CD4-positive, alpha-beta memory T cell (primary cell): ENCODE measurements at places on chromosomes 4 and X.

DNA sequence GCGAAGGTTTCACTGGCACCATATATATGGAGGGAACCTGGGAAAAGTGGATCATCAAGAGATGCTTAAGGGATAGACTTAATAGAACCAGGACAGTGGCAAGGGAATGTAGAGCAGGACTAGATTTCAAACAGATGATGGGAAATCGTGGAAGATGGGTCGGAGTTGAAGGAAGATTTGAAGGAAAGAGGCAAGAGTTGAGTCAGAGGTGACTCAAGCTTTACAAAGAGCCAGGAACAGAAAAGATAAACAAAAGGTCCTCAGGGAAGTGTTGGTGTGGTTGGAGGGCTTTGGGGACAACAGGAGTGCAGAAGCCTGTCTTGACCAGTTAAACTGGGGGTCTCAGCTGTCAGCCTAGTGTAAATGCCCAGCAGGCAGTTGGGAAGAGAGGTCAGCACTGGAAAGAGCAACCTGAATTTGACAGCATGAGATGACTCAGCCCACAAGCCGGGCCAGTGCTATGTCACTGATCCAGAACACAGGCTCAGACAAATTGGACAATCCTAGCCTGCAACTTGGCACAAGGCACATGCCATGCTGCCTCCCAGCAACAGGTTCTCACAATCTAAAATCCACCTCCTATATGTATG is 230.5 kb downstream of the IDS start:
- no peak for DNase-seq

- no peak for DNase-seq
These were observed 343.1 kb upstream of the MAOA start for GRCh38 chrX:43313035-43313434.

GRCh38 chr4:128347175-128347868 is 59.7 kb upstream of the PGRMC2 start:
- DNase-seq = no peak

GRCh38 chr4:57989430-57989829 is 879.2 kb upstream of the IGFBP7 start:
- no peak for DNase-seq
